ENCODE measurements at places on chromosomes 6 and 20.

DNA sequence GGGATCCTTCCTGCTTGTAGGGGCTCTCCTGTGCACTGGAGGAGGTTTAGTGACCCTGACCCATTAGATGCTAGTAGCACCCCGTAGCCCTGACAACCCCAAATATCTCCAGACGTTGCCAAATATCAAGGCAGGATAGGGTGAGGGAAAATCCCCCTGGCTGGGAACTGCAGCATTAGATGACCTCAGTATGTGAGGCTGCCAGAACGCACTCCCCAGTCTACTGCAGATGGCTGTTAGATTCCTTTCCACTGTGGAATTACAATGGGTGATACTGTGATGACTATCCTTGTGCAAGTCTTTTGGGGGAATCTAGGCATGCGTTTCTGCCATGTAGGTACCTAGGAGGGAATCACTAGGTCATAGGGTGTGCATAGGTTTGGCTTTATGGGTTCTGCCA, 226.3 kb upstream of the KCNG1 start:
- no peak for DNase-seq

DNA sequence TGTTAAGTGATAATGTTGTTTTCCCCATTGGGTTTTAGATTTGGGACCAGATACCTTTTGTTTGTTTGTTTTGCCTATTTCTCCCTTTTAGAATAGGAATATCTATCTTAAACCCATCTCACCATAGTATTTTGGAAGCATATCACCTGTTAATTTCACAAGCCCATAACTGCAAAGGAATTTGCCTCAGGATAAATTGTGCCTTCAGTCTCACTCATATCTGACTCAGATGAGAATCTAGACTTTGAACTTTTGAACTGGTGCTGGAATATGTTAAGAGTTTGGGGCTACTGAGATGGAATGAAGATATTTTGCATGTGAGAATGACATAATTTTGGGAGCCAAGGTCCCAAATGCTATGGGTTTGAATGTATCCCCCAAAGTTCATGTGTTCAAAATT, 607.4 kb downstream of the HACE1 start:
- DNase-seq, result no peak

- DNase-seq, result no peak
Measured at GRCh38 chr6:16236631-16237199, 1.7 kb upstream of the GMPR start.

GRCh38 chr6:142671791-142672190, 273.2 kb downstream of the HIVEP2 start:
- DNase-seq, result no peak

DNA sequence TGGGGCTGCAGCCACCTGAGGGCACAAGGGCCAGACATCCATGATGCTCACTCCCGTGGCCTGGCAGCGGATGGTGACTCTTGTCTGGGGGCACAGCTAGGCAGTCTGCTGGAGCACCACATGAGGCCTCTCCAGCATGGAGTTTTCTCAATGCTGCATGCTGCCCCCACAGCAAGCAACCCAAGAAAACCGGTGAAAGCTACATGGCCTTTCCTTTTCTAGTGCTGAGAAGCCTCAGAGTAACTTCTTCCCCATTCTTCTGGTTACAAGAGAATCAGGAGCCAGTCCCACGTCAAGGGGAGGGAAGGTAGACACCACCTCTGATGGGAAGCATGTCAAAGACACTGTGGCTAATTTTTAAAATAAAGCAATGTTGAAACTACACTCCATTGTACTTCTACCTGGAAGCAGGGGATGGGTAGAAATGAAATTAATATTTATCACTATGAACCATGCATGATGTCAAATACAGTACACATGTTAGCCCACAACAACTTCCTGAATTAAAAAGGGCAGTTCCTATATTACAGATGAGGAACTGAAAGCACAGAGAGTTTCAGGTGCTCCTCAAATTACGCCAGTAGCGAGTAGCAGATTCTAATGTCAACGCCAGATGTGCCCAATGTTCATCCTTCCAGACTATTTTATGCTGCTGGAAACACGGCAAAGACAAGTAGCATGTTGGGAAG, 101.5 kb downstream of the LAMP5 start:
- no peak for DNase-seq

- DNase-seq, result no peak
Measured at GRCh38 chr20:6061544-6061943, 7.7 kb upstream of the LRRN4 start.

- DNase-seq, result no peak
Measured at GRCh38 chr6:113819169-113819830, 37.8 kb upstream of the MARCKS start.

- DNase-seq, result no peak
Measured at GRCh38 chr6:44737341-44737740, 349.8 kb downstream of the CDC5L start.

GRCh38 chr20:19397666-19398065, 185.2 kb downstream of the SLC24A3 start:
- DNase-seq, result no peak

DNA sequence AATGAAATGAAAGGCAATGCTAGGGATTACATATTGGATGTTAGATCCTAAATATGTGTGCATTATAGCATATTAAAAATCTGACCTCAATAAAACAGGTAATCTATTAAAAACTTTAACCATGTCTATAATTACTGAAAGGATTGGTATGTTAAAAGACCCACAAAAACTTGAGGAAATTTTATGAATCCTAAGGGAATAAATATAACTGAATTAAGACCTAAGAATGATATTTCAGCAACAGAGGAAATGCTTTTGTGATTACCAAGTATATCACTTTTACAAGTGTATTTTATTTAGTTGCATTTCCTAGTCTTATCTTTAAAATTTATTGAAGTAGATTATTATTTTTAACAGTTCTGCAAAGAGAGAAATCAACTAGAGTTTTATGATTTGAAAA, 571.5 kb downstream of the HDGFL1 start:
- DNase-seq, result no peak

GRCh38 chr20:44928595-44928994, 18.7 kb downstream of the PABPC1L start:
- DNase-seq, result no peak

- DNase-seq, result no peak
Measured at GRCh38 chr6:42409581-42409980, 42.1 kb downstream of the TRERF1 start.

GRCh38 chr20:48965189-48965910, 43.8 kb downstream of the ARFGEF2 start:
- DNase-seq, result no peak

- DNase-seq, result no peak
Measured at GRCh38 chr6:89122625-89123024, 4.8 kb upstream of the SRSF12 start.

GRCh38 chr6:88574651-88575050, 388.8 kb downstream of the RNGTT start:
- DNase-seq, result no peak

GRCh38 chr6:43269273-43270007, 26.2 kb downstream of the TTBK1 start:
- DNase-seq, result peak; percentile 68

All from CD4-positive, alpha-beta T cell treated with Interleukin-17A for 4 hours (primary cell).